ENCODE measurements at places on chromosomes 16 and 17.

DNA sequence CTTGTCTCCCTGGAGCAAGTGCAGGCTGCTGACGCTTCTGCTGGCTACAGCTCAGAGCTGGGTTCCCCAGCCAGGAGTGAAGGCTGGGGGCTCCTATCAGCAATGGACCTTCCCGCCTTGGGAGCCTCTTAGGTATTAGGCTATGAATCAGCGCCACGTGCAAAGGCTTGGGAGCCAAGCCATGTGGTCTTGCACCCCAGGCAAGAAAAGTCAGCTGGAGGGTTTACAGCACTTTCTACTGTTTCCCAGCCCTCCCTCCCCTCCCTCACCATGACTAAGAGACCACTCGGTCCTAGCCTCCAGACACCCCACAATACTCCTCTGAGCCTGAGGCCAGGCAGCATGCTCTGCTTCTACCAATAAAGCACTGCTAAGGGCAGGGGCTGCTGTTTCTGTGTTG, 12.3 kb downstream of the EPX start:
- no peak for DNase-seq

DNA sequence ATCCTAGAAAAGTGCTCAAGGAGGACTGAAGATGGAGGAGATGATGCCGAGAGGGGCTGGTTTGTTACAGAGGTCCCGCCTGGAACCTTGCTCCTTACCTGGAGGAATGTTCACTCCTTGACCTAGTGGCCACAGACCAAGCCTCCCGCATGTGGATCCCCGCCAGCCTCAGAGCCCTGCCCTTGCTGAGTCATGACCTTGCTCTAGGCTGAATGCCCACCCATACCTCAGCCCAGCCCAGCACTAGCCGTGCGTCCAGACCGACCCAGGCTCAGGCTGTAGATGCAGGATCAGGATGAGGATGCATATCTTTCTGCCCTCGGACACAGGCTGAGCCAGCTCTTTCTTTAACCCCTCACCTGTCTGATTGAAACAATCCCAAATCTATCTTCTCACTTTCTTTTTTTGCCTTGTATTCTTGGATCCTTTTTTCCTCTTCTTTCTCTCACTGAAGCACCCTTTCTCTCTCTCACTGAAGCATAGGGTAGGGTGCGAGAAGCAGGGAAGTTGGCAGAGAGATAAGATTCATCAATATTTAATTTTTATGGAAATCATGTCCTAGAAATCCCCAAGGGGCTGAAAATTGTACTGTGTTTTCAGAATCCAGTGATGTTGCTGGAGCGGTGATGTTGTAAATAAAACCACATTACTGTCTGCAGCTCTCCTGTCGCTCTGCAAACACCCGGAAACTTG, 34.9 kb downstream of the WSCD1 start:
- DNase-seq = no peak

GRCh38 chr17:4010754-4011153, 46.5 kb upstream of the ATP2A3 start:
- no peak for DNase-seq

GRCh38 chr17:74520790-74521480, 10.3 kb downstream of the CD300LB start:
- DNase-seq = peak; percentile 58

- peak; percentile 44 for DNase-seq
Observed at GRCh38 chr17:20073055-20073979, 64.2 kb downstream of the SPECC1 start.

DNA sequence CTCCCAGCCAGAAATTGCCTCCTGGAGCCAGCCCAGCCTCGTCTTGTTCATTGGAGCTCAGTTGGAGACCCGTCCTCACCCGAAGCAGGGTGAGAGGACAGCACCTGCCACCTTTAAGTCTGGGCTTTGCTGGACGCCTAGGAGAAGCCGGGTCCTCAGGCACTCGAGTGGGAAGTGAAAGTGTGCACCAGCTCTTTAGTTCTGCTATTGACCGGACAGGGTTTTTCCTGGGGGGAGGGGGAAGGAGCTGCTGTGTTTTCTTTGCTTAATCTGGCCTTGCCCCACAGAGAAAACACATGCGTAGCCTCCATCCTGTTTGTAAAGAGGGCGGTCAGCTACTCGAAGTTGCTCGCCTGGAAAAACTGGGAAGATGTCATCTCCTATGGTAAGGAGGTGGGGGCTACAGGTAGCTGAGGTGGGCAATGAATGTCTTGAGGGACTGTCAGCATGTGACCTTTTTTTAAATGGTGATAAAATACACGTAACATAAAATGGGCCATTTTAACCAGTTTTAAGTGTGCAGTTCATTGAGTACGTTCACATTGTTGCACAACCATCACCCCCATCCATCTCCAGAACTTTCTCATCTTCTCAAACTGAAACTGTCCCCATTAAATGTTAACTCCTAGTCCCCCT, 34.4 kb downstream of the CMIP start:
- peak; percentile 82 for DNase-seq

DNA sequence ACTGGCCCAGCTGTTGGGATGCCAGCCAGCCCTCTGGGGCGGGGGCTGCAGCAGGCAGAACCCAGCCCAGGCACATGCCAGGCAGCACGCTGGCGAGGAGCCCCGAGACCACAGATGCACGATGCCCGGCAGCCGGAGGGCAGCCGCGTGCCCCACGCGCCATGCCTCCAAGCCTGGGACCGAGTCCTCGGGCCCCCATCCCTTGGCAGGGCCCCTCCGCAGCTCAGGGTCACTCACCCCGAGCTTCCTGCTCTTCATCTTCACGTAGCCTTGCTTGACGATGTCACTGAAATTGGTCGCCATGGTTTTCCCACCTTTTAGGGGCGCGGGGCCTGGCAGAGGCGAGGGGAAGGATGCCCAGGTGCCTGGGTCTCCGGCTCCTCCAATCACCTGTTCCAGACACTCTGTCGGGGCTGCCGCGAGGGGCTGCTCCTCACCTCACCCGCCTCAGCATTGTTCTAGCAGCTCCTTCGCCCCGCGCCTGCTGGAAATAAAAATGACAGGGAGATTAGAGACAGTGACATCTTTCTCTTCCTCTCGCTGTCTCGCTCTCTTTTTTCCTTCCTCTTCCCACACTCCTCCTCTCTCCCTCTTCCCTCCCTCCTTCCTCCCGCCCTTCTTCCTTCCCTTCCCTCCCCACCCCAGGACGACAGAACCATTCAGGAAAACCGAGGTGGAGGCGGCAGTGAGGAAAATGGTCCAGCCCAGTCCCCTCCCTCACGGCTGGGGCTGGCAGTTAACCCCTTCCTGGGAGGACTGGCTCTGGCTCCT, 6.9 kb downstream of the DOK4 start:
- DNase-seq = no peak

GRCh38 chr17:19448341-19449268, 37.6 kb downstream of the RNF112 start:
- DNase-seq = no peak

- DNase-seq = peak; percentile 60
Observed at GRCh38 chr16:31874366-31875111, 932 bp downstream of the ZNF267 start.

DNA sequence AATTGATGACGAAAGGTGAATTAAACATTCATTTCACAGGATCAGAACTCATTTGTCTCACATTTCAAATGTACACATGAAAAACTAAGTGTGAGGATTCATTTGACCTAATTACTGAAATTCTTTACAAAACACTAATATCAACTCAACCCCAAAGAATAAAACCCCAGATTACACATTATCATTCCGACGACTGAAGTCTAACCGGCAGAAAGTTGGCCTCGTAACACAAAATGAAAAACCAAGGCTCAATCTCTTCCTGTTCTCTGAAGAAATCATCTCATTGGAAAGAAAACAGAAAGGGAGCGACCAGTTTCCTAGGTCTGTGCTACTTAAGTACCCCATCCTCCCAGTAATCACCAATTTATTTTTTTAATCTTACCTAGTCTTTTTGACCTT, 1.8 kb downstream of the JPT1 start:
- no peak for DNase-seq

- DNase-seq = peak; percentile 52
Observed at GRCh38 chr16:29664091-29664921, 1.3 kb downstream of the SPN start.

DNA sequence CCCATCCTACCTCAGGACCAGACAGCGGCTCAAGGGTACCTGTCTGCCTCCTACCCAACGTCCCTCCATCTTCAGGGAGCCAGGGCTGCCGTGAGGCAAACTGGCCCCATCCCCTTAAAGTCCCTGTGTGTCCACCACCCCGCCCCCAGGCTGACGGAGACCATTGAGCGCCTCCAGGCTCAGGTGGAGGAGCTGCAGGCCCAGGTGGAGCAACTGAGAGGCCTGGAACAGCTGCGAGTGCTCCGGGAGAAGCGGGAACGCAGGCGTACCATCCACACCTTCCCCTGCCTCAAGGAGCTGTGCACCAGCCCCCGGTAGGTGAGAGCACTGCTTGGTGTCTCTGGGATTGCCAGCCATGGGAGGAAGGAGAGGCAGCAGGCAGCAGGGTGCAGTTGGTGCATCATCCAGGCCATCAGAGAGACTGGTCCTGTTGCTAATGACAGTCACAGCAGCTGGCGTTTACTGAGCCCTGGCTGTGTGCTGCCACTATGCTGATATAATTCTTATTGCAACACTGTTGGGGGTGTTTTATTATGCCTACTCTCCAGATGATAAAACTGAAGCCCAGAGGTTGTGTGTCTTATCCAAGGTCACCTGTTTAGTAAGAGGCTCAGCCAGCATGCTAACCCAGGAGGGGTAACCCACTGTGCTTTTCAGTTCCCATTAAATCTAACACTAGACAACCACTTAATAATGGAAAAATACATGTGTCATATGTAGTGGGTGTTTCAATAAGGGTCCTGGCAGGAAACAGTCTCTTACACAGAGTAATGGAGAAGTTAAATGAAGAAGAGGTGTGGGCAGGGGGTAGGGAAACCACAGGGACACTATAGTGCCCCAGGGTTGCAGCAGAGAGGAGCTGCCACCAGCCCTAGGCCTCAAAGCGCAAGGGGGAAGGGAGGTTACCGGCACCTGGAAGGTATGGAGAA, 10.3 kb upstream of the MRPL58 start:
- no peak for DNase-seq

Data from CD4-positive, alpha-beta T cell treated with Interleukin-1 beta for 1 hour (primary cell).